ENCODE measurements at places on chromosomes 13 and 19.

DNA sequence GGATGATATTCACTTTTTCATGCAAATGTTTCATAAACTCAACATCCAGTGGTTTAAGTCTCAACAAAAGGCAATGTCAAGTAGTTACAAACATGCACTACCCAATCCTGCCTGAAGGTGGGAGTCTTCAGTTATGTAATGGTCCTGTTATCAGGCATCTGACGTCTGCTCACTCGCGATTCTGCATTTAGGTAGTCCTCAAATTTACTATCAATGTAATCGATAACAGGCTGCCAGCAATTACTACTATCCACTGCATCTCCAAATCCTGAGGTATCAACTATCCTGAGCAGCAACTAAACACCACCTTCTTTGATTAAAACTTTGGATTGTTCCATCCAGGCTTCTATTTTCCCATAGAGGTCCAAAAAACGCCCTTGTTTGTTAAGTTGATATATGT is 51.2 kb downstream of the NLRP12 start:
- no peak for DNase-seq

- no peak for DNase-seq
Observed at GRCh38 chr19:1469255-1470054, 9.6 kb downstream of the C19orf25 start.

DNA sequence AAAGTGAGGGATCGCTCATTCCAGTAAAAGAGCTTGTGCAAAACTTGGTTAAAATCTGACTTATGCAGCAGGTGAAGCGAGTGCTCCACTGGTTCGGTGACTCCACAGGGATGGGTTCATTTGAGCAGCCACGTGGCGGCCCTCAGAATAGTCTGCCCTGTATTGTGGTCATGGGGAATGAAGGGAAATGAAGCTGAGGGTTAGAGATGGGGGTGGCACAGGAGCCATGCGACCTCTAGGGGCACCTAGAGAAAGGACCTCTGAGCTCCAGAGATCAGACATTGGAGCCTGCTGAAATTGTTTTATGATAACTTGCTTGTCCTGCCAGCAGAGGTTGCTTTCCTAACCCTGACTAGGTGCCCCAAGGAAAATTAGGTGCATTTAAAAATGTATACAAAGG is 26.6 kb downstream of the CBY2 start:
- DNase-seq: no peak

GRCh38 chr13:41216160-41216559 is 21.8 kb upstream of the KBTBD7 start:
- DNase-seq: no peak

DNA sequence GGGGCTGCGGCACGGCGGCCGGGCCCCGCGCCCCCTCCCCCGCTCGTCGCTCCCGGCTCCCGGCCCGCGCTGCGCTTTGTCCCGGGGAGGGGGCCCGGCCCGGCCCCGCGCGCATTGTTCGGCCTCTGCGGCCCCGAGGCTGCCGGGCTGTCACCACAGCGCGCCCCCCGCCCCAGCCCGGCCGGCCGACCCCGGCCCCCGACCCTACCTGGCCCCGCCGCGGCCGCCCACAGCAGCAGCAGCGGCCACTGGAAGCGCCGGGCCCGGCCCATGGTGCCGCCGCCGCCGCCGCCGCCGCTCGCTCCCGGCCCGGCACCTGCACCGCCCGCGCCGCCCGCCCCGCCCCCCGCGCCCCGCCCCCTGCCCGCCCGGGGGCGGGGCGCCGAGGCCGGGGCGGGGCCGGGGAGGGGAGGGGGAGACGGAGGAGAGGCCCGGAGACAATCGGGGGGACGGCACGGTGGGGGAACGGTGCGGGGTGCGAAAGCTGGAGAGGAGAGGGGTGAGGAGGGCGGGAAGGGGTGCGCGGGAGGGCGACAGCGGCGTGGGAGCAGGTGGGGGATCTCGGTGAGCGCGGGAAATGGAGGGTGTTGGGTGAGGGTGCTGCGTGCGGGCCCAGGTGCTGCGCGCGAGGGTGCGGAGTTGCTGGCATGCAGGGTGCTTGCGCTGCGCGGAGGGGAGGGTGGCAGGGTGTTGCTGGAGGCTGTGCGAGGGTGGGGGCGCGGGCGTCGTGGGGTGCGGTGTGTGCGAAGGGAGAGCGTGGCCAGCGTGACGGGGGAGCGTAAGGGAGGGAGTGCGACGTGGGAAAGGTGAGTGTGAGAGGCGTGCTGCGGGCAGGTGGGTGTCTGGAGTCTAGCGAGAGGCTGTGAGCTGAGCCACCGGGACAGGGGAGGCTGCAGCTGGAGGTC is at the start of gene CADM4:
Gene CADM4 (minus strand): TSS at position 332 of the 905 bp plus-strand sequence. CDS start 60 bp downstream, at position 272.
- DNase-seq: peak; percentile 32

DNA sequence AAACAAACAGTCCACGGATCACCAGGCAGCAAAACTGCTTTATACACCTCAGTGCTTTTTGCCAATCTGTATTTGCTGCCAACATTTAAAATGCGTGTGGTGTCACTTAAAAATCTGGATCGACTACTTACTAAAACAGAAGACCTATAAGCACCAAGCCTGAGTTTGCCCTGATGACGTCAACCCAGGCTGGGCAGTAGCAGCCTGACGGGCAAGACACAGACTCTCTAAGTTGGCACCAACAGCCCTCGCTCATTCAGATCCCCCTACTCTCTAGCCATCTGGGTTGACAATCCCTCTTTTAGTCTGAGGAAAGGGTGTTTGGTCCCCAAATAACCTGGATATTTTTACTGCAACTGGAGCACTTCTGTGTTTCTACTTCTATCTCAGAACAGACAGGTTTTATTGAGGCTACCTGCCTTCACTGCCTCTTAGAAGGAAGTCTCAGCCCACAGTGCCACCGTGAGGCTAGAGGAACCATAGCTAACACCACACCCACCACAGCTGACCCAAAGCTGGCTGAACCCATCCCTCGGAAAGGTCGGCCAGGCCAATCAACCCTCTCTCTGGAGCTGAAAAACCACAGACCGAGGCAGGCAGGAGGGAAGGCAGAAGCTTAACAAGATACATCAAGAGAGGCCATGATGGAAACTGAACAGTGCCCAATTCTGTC is 6.9 kb downstream of the SUGP2 start:
- no peak for DNase-seq

- DNase-seq: no peak
Observed at GRCh38 chr13:78265098-78265497, 338.3 kb downstream of the POU4F1 start.

GRCh38 chr19:49333811-49334288 is 1.4 kb upstream of the CD37 start:
- DNase-seq: peak; percentile 53

- no peak for DNase-seq
Observed at GRCh38 chr13:48976576-48977285, 1.0 kb downstream of the FNDC3A start.

DNA sequence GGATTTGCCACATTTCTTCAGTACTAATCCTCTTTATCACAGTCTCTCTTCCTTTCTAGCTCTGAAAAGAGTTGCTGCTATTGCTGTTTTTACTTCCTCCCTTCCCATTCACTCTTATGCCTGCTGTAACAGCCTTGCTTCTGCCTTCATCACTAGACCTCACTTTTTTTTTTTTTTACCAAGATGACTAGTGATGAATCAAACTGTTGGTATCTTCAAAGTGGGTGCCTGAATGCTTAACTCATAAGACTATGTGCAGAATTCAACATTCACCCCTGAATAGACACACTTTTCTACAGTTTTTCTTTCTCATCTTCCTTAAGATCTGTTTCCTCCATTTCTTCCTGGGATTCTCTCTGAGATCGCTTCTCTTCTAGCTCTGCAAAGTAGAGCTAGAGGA is 217.2 kb upstream of the HTR2A start:
- no peak for DNase-seq

- no peak for DNase-seq
Observed at GRCh38 chr13:27229642-27230041, 21.7 kb upstream of the RPL21 start.

DNA sequence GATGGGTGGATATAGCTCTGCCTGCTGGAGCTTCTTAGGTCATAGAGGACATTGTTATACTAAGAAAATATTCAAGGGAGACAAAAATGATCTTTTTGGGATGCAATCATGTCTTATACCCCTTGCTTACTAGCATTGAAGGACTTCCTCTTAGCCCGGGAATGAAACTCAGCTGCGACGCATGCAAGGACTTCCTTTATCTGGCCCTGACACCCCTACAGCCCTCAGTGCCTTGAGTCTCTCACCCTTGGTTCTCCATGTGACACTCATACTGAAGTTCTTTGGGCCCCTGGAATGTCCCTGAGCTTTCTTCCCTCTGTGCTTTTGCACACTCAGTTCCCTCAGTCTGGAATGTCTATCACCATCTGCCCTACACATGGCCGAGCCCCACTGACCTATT is 72.5 kb upstream of the MTIF3 start:
- DNase-seq: no peak

- DNase-seq: no peak
Observed at GRCh38 chr13:53507741-53508140, 479.1 kb downstream of the OLFM4 start.

DNA sequence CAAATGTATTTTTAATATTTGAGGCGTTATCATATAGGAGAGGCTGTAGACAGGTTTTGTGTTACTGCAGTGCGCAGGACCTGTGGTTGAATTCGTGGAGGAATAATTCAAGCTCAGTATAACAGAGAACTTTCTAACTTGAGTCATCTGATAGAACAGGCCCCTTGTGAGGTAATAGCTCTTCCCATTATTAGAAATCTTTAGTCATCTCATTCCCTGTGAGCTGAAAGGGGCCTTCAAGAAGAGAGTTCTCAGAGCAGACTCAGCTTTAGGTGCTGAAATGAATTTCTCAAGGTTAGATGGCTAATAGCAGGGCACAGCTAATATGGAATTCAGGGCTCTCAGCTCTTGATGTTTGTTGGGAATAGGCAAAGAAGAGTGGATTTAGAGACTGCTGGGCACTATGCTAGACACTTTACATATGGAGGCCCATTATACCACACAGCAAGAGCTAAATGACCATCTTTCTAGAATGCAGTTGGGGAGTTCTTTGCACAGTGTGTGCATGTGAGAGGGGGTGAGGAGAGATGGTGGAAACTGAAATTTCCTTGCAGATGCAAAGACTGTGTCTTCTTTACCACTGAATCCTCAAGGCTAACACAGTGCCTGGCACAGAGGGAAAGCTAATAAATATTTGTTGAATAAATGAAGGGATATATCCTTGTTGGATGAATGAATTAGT is 89.5 kb downstream of the DGKH start:
- no peak for DNase-seq

GRCh38 chr13:79311386-79311785 is 94.7 kb downstream of the RBM26 start:
- DNase-seq: no peak

DNA sequence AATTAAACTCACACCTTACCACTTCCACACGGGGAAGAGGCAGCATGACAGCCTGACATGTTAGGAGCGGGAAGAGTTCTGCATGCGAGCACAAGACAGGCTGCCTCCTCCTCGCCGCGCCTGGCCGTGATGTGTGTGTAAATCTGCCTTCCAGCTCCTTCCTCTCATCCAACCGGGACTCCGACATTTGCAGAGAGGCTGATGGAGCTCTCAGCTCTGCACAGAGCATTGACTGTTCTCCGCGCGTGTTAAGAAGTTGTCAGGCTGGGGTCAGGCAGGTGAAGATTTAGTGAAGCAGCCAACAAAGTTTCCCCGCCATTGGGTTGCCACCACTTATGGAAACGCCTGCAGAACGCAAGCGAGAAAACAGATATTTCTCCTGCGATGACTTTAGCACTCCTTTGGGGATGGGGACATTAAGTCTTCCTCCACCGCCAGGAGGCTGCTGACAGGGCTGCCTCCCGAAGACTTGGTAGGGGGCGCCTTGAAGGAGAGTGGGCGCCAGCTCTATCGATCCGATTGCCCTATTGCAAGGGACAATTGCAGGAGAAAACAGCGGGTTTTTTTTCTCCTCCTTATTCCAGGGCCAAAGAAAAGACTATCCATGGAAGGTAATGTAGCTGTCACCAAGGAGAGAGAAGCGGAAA is 213.9 kb upstream of the TSHZ3 start:
- no peak for DNase-seq

DNA sequence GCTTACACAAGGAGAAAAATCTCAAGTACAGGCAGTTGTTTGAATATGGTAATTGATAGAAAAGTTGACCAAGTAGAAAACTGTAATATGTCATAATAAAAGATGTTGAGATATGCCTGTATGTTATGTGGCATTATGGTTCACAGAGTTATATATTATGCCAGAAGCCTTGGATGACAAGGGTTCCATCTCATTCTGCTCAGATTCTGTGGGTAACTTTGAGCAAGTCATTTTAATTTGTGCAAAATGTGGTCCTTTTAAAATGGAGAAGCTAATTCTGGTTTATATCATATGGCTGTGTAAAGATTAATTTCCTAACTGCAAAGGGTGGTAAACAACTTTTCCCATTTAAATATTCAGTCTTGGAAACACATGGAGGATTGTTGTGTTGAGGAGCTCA is 180.9 kb downstream of the GPC6 start:
- no peak for DNase-seq

DNA sequence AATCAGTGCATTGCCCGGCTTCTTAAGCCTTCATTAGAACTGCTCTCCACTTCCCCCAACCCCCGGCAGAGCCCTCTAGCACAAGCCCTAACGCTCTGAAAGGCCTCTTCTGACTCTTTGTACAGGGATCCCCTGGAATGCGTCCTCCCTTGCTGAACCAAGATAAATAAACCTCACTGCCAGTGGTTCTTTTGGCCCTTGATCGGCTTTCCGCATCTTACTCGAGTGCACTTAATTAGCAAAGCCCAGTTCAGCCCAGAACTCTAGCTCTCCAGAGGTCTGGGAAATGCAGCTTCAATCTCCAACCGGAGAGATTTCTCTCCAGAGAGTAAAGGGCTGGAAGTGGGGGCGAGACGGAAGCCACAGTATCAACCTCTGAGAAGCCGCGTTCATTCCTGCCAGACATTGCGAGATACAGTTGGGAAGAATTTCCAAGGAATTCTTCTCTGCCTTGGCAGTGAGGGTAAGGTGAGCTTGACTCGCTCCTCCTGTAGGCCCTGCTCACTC is 8.7 kb upstream of the ZNF444 start:
- DNase-seq: no peak

- no peak for DNase-seq
Observed at GRCh38 chr13:22644941-22645340, 535.8 kb upstream of the SGCG start.

GRCh38 chr13:79442706-79443105 is 36.7 kb upstream of the RBM26 start:
- no peak for DNase-seq

DNA sequence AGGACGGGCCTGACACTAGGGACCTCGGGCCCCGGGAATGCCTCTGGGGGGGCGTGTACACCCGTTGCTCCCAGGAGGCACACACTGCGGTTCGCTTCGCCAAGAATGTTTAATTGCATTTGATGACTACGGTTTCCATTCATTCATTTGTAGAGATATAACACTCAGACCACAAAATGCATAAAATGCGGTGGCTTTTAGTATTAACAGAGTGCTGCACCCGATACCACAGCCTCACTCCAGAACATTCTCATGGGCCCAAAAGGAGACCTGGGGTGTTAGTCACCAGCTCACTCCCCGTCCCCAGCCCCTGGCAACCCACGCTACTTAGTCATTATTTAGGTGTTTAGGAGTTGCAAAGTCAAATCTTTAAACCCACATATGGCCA is 21.8 kb downstream of the HCN2 start:
- peak; percentile 40 for DNase-seq

Measured in stimulated activated CD4-positive, alpha-beta T cell treated with anti-CD3 and anti-CD28 coated beads, Interleukin-15, amount 100 ng/mL, for 1 hour (primary cell).